Aorta (tissue), 5 donors: ENCODE measurements at places on chromosomes 4 and X. TPM values are rescaled to one million over a fixed set of nuclear protein-coding genes. Genes with fewer than 3 reads are reported as not detected.

- no peak for DNase-seq
These were observed 49.5 kb downstream of the GPR50 start for GRCh38 chrX:151225843-151226242.

DNA sequence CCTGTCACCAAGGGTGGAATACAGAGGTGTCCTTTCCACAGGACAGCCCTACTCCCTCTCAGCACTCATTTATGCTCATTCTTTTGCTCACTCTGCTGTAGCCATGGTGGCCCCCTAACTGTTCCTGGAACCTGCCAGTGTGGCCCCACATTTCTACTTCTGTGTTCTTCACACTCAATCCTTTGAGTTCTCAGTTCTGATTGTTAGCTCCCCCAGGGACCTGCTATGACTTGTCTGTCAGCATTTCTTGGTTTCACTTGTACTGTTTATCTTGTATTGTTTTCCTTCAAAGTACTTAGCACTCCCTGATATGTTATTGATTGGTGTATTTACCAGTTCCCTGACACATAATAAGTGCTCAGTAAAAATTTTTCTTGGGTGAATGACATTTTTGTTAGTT, 14.9 kb downstream of the VBP1 start:
- DNase-seq = no peak

SHROOM3 gene
- total RNA-seq = 173 TPM

GRCh38 chrX:53084863-53085262, 2.7 kb downstream of the TSPYL2 start:
- no peak for DNase-seq

DNA sequence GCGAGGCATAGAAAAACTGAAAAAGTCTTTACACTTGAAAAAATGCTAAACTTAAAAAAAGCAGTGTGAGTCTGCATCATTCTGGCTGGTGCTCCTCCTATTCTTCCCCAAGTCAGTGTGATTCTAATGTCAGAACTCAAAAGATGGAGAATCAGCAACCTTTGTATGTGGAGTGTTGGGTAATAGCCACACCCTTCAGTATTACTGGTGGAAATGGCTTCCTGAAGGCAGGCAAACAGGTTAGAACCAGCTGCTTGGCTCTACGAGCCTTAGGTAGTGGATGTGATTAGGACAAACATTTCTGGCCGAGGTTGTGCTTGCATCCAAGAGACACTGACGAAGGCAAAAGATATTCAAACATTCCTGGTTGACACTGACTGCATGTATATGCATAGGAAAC, 353.4 kb upstream of the TACR3 start:
- DNase-seq = no peak
